Hepatocyte (in vitro differentiated cells): ENCODE measurements at places on chromosomes 13 and 19. TPM values are rescaled to one million over a fixed set of nuclear protein-coding genes. Genes with fewer than 3 reads are reported as not detected.

Gene FBXO17
- total RNA-seq, result 41.9 and 48.4 TPM in 2 replicates

Gene YJU2
- 12.3 and 18.8 TPM in 2 replicates for total RNA-seq

Gene FAM216B
- total RNA-seq, result 0.80 and 0.90 TPM in 2 replicates

Gene GPR183
- 5.2 and 5.3 TPM in 2 replicates for total RNA-seq

Gene COMP
- 2.8 and 3.0 TPM in 2 replicates for total RNA-seq

Gene OR4F17
- total RNA-seq, result not detected in 2 replicates

Gene KLK10
- 0.10 and 1.8 TPM in 2 replicates for total RNA-seq

Gene TPTE2
- total RNA-seq, result not detected in 2 replicates

Gene AMH
- total RNA-seq, result 3.9 and 8.2 TPM in 2 replicates

Gene ATXN8OS
- total RNA-seq, result 0.23 and 1.0 TPM in 2 replicates

Gene SLITRK5
- 0.08 and 0.27 TPM in 2 replicates for total RNA-seq

Gene ZNF66
- 4.9 and 12.5 TPM in 2 replicates for total RNA-seq

Gene LGALS14
- total RNA-seq, result 0.88 and 1.2 TPM in 2 replicates

Gene TRIP10
- 48.8 and 50.5 TPM in 2 replicates for total RNA-seq

Gene STARD13
- total RNA-seq, result 7.9 and 13.5 TPM in 2 replicates
